ENCODE measurements at places on chromosomes 1 and 21.

GRCh38 chr1:72281637-72282270 lies 585 bp downstream of the NEGR1 start:
- no peak for DNase-seq

DNA sequence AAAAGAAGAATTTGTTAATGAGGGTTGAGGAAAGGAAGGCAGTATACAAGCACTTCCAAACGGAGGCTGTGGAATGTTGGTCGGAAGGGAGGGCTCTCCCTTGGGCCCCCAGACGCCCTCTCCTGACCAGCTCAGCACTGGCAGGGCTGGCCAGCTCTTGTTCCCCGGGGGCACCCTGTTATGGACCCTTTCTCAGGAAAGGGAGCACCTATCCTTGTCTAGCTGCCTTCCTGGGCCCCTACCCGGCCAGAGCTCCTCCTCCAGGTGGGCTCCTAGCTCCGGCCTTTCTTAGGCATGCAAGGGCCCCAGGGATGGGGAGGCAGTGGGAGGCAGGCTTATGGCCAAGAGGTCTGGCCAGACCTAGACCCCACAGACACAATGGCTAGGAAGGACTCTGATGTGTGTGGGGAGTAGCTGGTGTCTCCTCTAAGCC lies 926 bp downstream of the BLACAT1 start:
- DNase-seq: no peak

DNA sequence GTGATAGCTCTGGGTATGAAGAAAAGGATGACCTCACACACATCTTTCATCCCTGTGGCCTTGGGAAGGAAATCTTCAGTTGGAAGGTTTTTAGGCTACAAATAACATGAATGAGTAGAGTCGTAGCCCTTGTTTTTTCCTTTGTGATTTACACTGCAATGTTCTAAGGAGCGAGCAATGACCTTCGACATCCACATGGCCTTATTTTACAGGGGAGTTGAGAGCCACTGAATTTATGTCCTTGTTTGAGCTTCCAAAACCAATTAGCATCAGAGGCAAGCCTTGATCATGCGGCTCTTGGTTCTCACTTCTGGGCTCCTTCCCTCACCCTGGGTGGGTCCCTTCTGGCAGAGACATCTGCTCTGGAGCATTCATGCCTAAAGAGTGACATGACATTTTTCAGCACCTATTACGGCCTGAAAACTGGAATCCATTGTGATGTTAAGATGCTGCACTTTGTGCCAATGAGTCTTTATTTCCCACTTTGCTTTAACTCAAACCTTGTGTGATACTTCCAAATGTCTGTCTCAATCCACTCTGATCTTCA lies 70.5 kb upstream of the RUNX1 start:
- no peak for DNase-seq

DNA sequence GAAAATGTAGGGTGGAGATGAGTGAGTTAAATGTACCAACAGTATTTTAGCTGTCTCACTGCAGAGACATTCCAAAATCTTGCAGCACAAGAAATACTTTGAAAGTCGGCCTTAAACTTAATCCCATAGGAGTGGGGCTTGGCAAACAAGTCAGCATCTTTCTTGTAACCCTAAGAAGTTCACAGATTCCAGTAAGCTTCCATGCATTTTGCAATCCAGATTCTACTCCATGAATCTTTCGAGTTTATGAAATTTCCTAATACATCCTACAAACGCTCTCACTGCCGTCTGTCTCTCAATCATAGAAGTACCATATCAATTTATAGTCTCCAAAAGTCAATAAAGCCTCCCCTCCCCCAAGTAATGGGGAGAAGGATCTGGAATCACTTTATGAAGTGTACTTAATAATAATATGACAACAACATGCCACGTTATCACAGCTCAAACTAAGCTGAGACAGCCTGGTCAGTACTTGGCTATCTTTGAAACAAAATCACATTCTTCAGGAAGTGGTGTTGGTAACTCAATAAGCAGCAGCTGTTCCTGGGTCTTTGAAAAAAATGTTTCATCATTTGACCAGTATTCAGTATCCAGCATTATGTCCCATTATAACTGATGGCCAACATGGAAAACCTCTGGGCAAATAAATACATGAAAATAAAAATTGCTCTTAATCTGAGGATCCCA lies 317.4 kb upstream of the RUNX1 start:
- no peak for DNase-seq

GRCh38 chr1:66360285-66360724 lies 173.6 kb upstream of the SGIP1 start:
- DNase-seq: no peak

GRCh38 chr1:40622936-40623629 lies 42.4 kb downstream of the RIMS3 start:
- DNase-seq: no peak

DNA sequence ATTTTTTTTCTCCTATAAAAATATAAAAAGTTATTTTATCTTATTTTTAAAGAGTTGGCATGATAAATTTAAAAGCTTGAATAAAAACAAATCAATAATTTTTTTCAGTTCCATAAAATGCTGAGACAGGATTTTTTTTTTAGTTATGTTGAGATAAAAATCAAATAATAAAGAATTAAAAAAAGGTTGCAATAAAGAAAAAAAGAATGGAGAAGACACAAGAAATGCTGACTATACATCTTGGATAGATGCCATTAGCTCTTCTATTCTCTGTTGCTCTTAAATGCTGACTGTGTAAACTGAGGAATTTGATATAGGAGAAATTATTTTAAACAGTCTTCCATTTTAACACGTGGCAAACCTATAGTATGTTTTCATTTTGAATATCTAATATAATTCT lies 2298.5 kb downstream of the MRPL39 start:
- no peak for DNase-seq

DNA sequence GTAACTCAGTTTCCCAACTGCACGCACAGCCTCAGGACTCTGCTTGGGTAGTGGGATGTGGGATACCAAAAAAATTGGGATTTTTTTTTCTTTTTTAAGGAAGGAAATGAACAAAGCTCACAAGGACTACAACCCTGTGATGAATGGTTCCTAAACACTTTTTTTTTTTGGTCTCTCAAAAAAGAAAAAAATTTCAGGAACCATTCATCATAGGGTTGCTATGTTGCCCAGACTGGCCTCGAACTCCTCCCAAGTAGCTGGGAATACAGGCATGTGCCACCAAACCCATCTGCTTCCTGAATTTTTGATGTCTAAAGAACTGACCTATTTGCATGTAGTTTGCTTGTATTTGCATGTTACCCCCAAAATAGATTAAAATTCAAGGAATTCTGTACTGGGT lies 6.8 kb downstream of the MINDY1 start:
- no peak for DNase-seq

GRCh38 chr1:109441069-109441468 lies 14.8 kb upstream of the PSMA5 start:
- no peak for DNase-seq

DNA sequence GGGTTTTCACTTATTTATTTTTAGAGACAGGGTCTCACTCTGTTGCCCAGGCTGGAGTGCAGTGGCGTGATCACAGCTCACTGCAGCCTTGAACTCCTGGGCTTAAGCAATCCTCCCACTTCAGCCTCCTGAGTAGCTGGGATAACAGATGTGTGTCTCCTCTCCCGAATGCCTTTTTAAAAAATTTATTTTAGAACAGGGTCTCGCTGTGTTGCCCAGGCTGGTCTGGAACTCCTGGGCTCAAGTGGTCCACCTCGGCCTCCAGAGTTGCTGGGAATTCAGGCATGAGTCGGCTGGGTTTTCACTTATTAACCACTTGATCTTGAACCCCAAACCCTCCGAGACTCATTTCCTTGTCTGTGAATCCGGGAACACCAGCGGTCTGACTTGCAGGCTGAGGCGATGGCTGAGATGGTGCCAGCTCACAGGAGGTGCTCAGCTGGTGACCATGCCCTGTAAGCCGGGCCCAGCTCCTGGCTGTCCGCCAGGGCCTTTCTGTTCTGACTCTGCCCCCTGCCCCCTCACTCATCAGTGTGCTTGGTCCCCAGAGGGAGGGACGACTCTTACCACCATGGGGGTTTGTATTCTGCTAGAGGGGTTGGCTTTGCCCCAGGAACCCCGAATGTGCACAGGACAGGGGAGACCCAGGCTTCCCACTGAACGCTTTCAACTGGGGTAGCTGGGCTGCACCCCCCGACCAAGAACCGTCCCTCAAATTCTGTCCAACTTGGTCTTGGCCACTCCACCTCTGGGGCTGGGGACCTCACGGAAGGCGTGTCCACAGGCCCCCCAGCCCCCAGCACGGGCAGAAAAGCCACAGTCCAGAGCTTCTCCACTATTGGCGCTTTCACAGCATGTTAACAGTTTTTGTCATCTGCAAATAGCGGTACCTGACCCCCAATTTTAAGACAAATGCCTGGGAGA lies 22.5 kb downstream of the MMEL1 start:
- DNase-seq: no peak

- no peak for DNase-seq
These were observed 504 bp downstream of the SCCPDH start for GRCh38 chr1:246724731-246725095.

DNA sequence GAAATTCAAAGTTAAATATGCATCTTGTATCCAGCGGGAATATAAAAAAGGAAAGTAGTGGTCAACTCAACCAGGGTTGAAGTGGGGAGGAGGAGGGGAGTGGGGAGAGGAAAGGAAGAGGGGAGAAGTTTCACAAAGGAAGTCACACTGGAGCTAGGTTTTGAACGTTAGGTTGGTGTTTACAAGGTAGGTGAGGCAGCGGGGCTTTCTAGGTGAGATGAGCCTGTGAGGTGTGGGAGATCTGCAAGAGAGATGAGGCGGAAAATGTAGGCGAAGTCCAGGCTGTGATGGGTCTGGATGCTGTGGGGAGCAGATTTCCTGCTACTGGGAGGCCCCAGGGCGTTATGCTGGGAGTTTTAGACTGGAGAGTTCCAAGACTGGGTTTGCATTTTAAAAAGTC lies 36.1 kb upstream of the IL20 start:
- DNase-seq: peak; percentile 23

DNA sequence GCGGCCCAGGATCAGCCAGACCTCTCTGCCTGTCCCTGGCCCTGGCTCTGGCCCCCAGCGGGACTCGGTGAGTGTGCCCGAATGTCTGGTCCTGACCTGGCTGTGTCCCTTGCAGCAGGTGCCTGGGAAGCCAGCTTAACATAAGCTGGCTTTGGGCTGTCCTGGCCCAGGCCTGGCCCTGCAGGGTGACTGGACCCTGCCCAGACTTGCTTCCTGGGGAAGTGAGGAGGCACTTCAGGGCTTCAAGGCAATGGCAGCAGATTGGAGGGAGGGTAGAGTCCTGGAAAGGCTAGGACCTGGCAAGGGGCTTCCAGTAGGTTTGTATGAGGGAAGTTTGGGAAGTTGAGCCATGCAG lies 16.4 kb downstream of the RPS6KA1 start:
- DNase-seq: no peak

DNA sequence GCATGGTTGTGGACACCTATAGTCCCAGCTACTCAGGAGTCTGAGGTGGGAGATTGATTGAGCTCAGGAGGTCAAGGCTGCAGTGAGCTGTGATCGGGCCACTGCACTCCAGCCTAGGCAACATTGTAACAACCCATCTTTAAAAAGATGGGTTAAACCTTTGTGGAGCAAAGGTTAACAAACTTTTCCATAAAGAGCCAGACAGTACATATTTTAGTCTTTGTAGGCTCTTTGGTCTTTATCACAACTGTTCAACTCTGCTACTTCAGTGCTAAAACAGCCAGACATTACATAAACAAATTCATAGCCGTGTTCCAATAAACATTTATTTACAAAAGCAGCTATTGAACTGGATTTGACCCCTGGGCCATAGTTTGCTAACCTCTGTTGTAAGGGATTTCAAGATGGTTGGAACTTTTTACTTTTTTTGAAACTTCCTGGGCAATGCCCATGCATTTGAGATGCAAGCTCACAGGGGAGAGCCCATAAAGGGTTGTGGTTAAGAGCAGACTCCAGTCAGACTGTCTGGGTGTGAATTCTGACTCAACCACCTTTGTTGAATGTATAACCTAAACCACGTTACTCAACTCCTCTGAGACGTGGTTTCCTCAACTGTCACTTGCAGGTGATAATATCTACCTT lies 10.8 kb downstream of the INAVA start:
- peak; percentile 67 for DNase-seq

GRCh38 chr1:237249120-237249519 lies 207.1 kb downstream of the RYR2 start:
- no peak for DNase-seq

GRCh38 chr1:239547987-239548386 lies 161.6 kb downstream of the CHRM3 start:
- DNase-seq: peak; percentile 10

DNA sequence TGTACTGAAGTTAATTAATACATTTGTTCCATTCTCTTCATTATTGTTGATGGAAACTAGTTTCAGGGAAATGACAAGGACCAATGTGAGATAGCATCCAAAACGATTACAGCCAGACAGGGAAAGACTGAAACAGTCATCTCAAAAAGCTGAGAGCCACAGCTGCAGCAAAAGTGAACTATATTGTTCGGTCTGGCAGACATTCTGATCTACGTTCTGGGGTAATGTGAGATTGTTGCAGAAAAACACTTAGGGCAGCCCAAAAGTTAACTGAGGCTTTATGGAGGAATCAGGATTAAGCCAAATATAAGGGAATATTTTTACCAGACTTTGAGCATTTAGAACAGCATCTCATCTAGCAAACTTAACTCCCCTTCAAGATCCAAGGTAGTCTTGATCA lies 112.9 kb downstream of the LRRC40 start:
- no peak for DNase-seq

- no peak for DNase-seq
These were observed 45.0 kb upstream of the HOOK1 start for GRCh38 chr1:59769736-59770095.

GRCh38 chr1:60833173-60833572 lies 249.2 kb upstream of the NFIA start:
- DNase-seq: no peak

DNA sequence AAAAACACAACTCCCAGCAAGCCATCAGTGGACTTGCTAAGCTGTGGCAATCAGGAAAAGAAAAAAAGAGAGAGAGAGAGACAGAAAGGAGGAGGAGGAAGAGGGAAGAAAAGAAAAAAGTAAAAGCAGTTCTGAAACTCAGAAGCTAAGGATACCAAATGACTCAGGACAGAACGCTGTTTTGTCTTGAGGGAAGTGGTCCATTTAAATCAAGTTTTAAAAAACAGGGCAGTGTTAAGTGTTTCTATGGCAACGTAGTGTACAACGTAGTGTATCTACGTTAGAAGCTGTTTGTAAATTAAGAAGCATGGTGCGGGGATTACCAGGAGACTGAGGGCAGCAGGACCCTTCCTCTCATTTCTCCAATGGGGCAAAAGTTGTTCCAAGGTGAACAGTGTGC lies 5.8 kb downstream of the ADORA3 start:
- DNase-seq: no peak

DNA sequence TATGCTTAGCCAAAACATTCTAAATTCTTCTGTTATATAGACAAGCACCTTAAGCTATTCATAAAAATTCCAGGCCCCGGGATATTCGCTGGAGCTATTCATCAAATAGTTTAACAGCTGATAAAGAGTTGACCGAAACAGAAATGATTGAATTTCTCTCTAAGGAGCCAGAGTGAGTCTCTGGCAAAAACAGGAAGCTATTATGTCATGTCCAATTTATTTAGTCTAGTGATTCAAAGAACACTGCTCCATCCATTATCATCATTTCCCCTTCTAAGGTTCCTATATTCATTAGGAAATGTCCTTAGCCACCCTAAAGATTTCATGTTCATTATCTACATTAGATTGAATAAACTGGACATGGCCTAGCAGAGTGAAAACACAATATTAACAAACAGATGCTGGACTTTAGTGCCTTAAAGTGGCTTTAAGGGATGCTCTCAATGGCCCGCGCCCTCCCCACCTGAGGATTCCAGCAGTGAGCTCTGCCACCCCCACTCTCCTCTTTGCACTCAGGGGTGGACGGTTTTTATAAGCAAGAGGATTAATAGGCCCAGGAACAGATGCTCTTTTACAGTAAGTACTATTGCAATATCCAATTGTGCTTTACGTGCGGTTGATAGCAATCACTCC lies 122.1 kb upstream of the RGS1 start:
- no peak for DNase-seq
